Peyer's patch (tissue), 4 donors: ENCODE measurements at places on chromosomes 16 and 17. TPM values are rescaled to one million over a fixed set of nuclear protein-coding genes. Genes with fewer than 3 reads are reported as not detected.

- no peak overlapping the region for H3K4me3 ChIP-seq
- H3K27ac ChIP-seq, result no peak overlapping the region
- H3K27me3 ChIP-seq, result no peaks in the 10 kb centered on the region
- no peaks in the 10 kb centered on the region for H3K36me3 ChIP-seq
- H3K4me1 ChIP-seq, result no peaks in the 10 kb centered on the region
These were observed 5.7 kb downstream of the DUSP3 start for GRCh38 chr17:43772877-43773648.

DNA sequence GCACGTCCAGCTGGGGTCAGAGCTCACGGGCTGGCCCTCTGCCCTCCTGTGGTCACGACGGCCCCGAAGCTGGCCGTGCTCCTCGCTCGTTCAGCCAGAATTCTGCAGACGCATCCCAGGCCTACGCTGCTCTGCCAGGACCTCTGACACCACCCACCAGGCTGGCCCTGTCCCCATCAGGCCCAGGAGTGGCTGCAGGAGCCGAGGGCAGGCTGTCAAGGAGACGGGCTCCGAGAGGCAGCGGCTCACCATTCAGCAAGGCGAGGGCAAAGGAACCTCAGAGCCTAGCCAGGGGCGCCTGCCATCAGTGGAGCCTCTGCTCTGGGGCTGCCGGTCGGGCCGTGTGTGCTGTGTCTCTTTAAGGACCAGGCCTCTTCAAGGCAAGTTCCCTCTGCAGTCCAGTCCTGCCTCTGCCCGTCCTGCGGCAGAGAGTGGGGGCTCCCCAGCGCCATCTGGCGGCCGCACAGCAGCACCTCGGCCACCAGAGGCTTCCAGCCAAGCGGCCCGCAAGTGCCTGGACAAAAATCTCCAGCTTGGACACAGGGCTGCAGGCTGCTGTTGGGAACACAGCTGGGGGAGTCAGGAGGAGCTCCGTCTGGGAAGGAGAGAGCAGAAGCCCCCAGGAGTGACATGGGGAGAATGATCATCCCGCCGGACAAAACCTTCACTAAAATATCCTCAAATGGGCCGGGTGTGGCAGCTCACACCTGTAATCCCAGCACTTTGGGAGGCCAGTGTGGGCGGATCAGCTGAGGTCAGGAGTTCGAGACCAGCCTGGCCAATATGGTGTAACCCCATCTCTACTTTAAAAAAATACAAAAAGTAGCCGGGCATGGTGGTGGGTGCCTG is 7.4 kb upstream of the ABR start:
- peak overlapping the region; percentile 5 for H3K27ac ChIP-seq
- peak; percentile 87 for DNase-seq
- H3K4me1 ChIP-seq, result peaks cover 31% of the 10 kb centered on the region
- H3K4me3 ChIP-seq, result no peak overlapping the region
- no peaks in the 10 kb centered on the region for H3K27me3 ChIP-seq

The YBX2 gene
- total RNA-seq, result 70.0 TPM

The PDILT gene
- total RNA-seq, result not detected

DNA sequence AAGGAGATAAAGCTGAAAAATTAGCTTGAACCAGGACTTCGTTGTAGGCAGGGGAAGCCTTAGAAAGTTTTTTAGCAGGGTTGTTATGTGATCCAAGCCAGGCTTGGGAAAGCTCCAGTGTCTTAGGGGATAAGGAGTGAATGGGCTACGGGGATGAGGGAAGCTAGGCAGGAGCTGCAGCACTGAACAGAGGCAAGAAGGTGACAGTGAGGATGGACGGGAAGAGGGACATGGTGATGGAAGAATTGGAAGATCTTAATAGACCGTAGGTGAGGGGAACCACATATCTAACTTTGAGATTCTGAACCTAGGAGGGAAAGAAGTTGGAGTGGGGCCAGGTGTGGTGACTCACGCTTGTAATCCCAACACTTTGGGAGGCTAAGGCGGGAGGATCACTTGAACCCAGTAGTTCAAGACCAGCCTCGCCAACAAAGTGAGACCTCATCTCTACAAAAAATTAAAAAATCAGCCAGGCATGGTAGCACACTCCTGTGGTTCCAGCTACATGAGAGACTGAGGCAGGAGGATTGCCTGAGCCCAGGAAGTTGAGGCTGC is 3.2 kb downstream of the RHBDL3 start:
- H3K4me3 ChIP-seq, result no peak overlapping the region
- H3K27me3 ChIP-seq, result no peaks in the 10 kb centered on the region
- no peak for DNase-seq
- no peaks in the 10 kb centered on the region for H3K36me3 ChIP-seq
- H3K4me1 ChIP-seq, result no peaks in the 10 kb centered on the region

DNA sequence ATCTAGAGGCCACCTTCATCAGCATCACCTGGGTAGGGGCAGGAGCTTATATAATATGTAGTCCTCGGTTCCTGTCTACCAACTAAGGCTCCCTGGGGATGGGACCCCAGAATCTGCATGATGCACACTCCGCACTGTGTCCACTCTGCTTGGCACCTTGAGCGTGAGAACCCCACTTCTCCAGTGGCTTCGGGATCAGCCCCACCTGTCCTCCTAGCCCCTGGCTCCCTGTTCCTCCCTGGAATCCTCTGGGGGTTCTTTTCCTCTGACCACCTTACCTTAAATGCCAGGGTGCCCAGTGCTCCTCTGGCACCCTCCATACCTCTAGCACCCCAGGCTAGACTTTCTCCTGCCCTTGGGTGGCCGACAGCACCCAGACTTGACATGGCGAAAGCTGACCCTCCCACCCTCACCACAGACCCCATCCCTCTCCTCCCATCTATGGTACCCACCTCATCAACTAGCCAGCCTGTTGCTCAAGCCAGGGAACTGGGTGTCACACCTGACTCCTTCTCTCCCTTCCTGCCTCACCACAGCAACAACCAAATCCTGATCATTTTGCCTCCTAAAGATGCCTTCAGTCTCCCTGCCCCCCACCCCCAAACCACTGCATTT is 2.8 kb upstream of the NXPH3 start:
- peaks cover 43% of the 10 kb centered on the region for H3K4me1 ChIP-seq
- peaks cover 14% of the 10 kb centered on the region for H3K27me3 ChIP-seq
- H3K36me3 ChIP-seq, result no peaks in the 10 kb centered on the region
- DNase-seq, result no peak
- H3K27ac ChIP-seq, result no peak overlapping the region

GRCh38 chr16:4175849-4176248 is 59.6 kb upstream of the ADCY9 start:
- DNase-seq, result no peak
- H3K36me3 ChIP-seq, result no peaks in the 10 kb centered on the region
- H3K4me3 ChIP-seq, result no peak overlapping the region

The ICAM2 gene
- total RNA-seq, result 12.9 TPM

GRCh38 chr17:80952291-80952690 is 39.4 kb upstream of the CHMP6 start:
- H3K27ac ChIP-seq, result no peak overlapping the region
- no peaks in the 10 kb centered on the region for H3K4me1 ChIP-seq
- H3K27me3 ChIP-seq, result no peaks in the 10 kb centered on the region

DNA sequence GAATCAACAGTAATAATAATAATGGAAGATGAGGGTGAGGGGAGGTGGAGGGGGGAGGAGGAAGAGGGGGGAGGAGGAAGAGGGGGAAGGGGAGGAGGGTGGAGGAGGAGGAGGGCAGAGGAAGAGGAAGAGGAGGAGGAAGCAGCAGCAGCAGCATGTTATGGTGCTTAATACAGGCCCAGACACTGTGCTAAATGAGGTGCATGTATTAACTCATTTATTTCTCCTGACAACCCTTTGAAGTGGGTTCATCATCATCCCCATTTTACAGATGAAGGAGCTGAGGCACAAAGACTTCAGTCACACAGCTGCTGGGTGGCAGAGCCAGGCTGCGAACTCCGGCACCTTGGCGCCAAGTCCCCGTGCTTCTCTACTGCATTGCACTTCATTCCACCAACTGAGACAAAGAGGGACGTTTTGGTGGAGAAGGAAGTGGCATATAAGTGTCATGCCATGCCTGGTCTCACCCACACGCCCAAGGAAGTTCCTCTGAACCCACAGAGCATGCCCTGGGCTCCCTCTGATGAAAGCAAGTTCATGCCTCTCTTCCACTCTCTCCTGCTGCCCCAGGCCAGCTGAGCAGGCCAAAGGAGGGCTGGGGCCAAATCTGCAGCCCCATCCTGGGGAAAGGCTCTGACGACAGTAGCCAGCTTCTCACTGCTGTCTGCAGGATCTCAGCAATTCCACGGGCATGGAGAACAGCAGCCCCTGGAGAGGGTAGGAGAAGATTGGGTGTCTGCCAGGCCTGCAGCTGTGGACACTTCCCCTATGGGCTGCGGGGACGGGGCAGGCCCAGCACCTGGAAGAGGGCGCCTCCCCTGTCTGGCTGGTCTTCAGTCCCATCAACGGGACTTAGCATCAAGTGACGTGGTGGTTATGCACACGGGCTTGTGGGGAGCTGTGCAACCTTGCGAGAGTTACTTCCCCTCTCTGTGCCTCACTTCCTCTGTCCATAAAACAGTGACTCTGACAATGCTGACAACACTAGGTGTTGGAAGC is 21.8 kb downstream of the XYLT1 start:
- H3K27me3 ChIP-seq, result no peaks in the 10 kb centered on the region
- no peak overlapping the region for H3K4me3 ChIP-seq
- no peak overlapping the region for H3K27ac ChIP-seq
- H3K4me1 ChIP-seq, result peaks cover 10% of the 10 kb centered on the region
- no peak for DNase-seq

GRCh38 chr16:17724242-17724898 is 253.6 kb upstream of the XYLT1 start:
- H3K4me1 ChIP-seq, result no peaks in the 10 kb centered on the region
- no peaks in the 10 kb centered on the region for H3K27me3 ChIP-seq
- no peak overlapping the region for H3K4me3 ChIP-seq
- no peak for DNase-seq
- no peaks in the 10 kb centered on the region for H3K36me3 ChIP-seq
- no peak overlapping the region for H3K27ac ChIP-seq

DNA sequence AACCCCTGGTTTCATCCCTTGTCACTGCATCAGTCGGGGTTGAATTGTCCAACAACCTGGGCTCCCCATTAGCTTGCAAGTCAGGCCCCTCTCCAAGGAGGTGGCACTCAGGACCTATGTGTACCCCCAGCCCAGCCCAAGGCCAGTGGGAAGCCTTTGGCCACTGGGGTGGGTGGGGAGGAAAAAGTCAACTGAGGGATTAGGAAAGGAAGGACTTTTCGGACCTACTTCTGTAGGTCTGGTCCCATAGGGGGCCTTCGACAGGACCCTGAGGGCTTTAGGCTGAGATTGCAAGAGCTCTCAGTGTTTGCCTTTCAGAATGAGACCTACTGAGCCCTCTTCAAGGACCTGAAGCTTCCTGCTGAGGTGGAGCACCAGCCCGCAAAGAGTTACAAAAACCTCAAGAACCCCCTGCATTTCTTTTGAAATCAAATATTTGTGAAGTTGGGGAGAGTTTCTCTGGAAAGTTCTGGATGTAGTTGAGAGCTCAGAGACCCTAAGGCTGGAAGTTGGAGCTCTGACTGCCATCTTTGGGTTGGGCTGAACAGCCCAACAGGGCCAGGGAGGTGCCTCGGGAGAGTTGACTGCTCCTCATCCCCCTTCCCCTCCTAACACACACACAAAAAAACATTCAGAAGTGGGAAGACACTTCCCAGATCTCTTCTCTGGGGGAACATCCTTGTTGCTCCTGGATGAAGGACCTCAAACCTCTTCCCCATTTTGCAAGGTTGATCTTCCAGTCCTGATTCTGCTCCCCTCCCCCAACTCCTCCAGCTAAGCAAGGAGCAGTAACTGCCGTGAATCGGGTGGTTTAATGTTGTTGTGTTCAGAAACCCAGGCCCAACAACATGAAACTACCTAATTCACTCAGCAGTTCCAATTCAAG is 5.8 kb upstream of the HOXB9 start:
- H3K36me3 ChIP-seq, result no peaks in the 10 kb centered on the region
- H3K4me3 ChIP-seq, result no peak overlapping the region
- peaks cover 6% of the 10 kb centered on the region for H3K4me1 ChIP-seq
- no peak overlapping the region for H3K27ac ChIP-seq

The BBS2 gene
- 66.0 TPM for total RNA-seq

DNA sequence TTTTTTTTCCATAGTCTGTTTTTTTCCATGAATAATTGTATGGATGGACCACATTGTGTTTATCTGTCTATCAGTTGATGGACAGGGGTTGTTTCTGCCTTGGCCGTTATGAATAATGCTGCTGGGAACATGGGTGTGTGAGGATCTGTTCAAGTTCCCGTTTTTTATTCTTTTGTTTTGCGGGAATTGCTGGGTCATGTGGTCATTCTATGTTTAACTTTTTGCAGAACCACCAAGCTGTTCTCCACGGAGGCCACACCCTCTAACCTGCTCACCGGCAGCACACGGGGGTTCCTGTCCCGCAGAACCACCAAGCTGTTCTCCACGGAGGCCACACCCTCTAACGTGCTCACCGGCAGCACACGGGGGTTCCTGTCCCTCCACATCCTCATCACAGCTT is 5.9 kb upstream of the MSLN start:
- H3K4me1 ChIP-seq, result no peaks in the 10 kb centered on the region
- no peak overlapping the region for H3K4me3 ChIP-seq
- H3K36me3 ChIP-seq, result no peaks in the 10 kb centered on the region
- no peak overlapping the region for H3K27ac ChIP-seq
- H3K27me3 ChIP-seq, result no peaks in the 10 kb centered on the region
- no peak for DNase-seq

DNA sequence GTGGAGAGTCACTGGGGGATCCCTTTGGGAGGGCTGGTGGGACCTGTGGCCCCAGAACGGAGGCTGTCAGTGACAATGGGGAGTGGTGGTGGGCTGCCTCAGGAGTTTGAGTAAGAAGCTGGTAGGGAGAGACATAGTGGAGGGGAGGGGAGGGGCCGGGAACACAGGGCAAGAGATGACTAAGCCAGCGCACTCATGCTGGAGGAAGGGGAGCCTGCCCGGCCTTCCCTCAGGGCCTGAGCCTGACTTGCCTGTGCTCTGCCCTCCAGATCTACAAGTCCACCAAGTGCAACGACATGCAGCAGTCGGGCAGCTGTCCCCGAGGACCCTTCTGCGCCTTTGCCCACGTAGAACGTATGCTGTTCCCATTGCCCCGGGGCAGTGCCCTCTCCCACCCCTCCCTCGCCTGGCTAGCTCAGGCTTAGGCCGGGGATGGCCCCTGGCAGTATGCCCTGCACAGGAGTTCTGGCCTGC is 29.3 kb downstream of the UNC13D start:
- H3K27me3 ChIP-seq, result no peaks in the 10 kb centered on the region
- peaks cover 92% of the 10 kb centered on the region for H3K36me3 ChIP-seq
- no peak overlapping the region for H3K27ac ChIP-seq
- no peak overlapping the region for H3K4me3 ChIP-seq

The SLC16A13 gene
- 16.4 TPM for total RNA-seq

- no peak overlapping the region for H3K4me3 ChIP-seq
- no peaks in the 10 kb centered on the region for H3K4me1 ChIP-seq
- DNase-seq, result no peak
- no peaks in the 10 kb centered on the region for H3K36me3 ChIP-seq
These were observed 146.3 kb upstream of the FOXF1 start for GRCh38 chr16:86363836-86364618.
